ENCODE measurements at places on chromosomes 11 and 22.
A peak's percentile ranks its signal among the peaks of the same experiment; 100 is the strongest.

DNA sequence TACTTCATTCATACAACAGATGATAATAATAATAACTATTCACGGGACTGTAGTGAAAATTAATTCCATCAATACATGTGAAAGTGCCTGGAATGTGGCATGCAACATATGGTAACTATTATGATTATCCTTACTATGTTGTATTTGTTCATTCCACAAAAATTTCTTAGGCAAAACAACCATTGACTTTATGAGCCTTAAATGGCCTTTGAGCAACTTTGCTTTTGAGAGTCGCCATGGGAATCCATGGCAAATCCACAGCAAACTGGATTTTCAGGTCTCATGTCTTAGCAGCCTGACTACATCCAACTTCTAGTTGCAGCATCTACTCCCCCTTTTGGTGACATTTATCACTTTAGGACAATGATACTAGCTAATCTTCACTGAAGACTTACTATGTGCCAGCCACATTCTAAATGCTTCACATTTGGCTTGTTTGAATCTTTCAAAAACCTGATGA is 56.8 kb downstream of the SLC1A2 start:
- DNase-seq: no peak

- DNase-seq: no peak
Measured at GRCh38 chr22:48755059-48755949, 1072.4 kb downstream of the BRD1 start.

DNA sequence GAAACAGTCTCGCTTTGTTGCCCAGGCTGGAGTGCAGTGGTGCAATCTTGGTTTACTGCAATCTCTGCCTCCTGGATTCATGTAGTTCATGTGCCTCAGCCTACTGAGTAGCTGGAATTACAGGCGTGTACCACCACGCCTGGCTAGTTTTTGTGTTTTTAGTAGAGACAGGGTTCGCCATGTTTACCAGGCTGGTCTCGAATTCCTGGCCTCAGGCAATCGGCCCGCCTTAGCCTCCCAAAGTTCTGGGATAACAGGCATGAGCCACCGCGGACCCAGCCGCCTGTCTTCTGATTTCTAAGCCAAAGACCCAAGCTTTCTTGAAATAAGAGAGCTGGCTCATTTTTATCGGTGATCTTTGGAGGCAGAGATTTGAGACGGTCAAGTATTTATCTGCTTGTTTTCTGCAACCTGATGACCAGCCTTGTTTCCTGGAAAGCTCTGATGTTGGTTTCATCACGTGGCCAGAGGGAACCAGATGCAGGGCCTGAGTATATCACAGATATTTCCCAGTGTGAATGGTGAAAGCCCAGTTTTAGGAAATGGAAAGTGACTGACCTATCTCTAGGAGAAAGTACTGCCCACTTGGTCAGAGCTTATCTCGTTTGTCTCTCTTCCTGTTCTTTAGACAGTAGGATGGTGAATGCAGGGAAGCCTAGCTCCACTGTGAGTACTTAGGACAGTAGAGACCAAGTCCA is 5.7 kb upstream of the SIDT2 start:
- no peak for DNase-seq

DNA sequence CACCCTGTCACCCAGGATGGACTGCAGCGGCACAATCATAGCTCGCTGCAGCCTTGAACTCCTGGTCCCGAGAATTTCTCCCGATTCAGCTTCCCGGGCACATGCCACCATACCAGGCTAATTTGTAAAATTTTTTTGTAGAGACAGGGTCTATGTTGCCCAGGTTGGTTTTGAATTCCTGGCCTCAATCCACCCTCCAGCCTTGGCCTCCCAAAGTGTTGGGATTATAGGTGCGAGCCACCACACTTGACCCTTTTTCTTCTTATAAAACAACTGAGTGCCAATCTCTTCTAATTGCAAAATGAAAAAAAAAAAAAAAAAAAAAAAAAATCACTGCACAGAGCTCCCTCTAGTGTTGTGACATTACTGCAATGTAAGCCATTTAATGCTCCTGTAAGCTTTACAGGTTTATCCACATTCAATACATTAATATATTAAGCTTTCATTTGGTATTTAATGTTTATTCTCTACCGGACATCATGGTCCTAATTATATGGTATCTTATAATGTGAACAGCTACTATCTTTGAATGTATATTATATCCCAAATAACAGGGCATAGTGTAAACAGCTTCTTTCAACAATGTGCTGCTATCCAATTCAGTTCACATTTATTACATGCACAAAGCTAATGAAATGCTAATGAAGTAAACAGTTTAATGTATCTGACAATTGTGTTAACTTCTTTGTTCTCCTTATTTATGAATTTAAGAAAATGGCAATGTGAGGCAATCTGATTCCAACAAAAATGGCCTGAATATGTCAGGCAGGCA is 44.6 kb downstream of the COPB1 start:
- DNase-seq: no peak

GRCh38 chr11:126100716-126101115 is 38.0 kb upstream of the CDON start:
- no peak for DNase-seq

- no peak for DNase-seq
Measured at GRCh38 chr22:41844036-41844435, 11.1 kb downstream of the SREBF2 start.

- no peak for DNase-seq
Measured at GRCh38 chr22:39543095-39543494, 10.5 kb upstream of the RPS19BP1 start.

- DNase-seq: no peak
Measured at GRCh38 chr11:2535673-2536439, 91.0 kb downstream of the KCNQ1 start.

DNA sequence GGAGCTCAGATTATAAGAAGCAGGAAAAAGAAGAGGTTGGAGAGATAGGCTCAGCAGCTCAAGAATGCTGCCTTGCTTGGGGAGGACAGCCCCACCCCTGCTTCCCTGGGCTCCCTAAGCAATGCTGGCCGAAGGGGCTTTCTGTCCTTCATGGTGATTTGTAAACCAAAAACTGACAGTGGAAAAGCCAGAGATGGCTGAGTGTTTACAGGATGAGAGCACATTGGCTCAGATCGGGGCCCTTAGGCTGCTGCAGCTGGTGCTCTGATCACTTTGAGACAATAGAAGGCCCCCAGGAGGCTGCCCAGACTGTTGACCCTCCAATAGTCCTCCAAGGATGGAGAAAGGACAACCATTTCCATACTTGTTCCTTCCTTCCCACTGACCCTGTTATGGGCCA is 28.8 kb upstream of the AMOTL1 start:
- no peak for DNase-seq

DNA sequence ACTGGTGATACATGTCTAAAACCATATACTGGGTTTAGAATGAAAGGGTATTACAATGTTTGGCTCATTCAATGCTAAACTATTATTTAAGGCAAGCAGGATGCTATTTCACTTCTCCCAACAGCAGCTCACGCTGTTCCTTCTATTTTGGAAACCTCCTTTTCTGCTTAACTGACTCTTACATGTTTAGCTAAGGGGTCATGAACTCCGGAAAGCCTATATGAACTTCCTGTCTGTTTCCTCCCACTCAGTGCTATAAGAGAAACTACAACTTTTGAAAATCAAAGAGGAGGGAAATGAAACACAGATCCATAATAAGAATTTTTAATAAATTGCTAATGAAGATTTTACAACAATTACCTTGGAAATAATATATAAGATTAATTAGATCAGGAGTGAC is 30.9 kb downstream of the SLC36A4 start:
- no peak for DNase-seq

DNA sequence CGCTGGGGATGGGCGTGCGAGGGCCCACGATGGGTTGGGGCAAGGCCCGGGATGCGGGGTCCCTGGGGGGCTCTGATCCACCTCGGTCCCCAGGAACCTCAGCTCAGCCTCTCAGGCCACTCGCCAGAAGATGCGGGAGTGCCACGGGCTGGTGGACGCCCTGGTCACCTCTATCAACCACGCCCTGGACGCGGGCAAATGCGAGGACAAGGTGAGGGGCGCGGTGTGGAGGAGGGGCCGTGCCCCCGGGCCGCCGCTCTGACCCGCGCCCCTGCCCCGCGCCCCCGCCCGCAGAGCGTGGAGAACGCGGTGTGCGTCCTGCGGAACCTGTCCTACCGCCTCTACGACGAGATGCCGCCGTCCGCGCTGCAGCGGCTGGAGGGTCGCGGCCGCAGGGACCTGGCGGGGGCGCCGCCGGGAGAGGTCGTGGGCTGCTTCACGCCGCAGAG is 6.3 kb downstream of the PKP3 start:
- no peak for DNase-seq

- DNase-seq: peak; percentile 45
Measured at GRCh38 chr11:66386171-66387069, 14.9 kb upstream of the SLC29A2 start.

DNA sequence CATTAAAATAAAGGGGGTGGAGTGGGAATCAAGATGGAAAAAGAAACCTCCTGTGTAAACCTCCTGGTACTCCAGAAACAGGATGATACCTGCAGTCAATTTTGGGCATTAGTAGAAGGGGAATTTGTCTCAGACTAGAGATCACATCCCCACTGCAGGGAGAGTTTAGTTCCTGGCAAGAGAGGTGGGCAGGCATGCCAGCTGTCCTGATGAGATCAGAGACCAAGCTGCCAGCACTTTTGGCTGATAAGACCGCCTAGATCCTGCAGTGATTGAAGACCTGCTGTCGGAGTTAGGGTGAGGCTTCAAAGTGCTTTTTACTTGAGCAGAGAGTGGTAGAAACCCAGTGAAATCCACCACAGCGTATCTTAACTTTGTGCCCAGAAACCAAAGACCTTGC is 29.7 kb upstream of the NELL1 start:
- no peak for DNase-seq

DNA sequence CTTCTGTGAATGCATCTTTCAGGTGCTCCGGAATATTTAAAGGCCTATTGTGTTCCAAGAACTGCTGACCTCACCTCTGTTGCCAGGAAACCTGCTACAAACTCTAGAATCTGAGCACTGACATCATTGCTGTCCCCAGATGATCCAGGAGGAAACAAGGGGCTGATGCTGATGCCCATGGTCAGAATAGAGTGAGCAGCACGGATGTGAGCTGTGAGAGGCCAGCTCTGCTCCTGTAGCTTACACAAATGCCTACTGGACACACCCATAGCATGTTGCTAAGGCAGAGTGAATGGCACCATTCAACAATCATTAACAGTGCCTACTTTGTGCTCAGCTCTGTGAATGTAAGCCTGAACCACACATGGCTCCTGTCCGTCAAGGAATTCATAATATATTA is 276.7 kb upstream of the API5 start:
- DNase-seq: no peak

DNA sequence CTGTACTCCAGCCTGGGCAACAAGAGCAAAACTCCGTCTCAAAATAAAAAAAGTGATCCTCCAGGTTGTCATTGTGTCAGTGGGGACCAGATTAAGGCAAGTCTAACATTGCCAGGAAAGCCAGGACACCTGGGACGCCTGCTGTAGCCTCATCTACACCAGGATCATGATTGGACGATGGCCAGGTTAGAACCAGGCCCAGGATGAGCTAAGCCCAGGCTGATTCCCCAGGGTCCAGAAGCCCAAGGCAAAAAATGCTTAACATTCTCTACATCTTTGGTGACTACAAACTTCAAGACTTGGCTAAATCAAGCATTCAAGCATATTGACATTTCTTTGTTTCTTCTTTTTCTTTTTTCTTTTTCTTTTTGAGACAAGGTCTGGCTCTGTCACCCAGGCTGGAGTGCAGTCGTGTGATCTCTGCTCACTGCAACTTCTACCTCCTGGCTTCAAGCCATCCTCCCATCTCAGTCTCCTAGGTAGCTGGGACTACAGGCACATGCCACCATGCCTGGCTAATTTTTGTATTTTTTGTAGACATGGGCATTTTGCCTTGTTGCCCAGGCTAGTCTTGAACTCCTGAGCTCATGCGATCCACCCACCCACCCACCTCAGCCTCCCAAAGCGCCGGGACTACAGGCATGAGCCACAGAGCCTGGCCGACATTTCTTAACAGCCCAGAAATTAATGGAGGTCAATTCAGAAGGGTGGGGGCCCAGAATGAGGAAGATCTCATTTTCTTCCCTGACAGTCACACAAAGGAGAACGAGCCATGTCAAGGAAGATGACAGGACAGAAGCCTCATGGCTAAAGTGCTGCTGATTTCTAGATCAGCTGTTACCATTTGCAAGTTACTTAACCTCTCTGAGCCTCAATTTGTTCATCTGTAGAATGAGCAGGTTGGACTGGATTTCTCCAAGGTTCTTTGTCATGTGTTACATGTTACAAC is 12.5 kb upstream of the PTPRJ start:
- no peak for DNase-seq

- no peak for DNase-seq
Measured at GRCh38 chr11:12666915-12667314, 7.3 kb upstream of the TEAD1 start.

DNA sequence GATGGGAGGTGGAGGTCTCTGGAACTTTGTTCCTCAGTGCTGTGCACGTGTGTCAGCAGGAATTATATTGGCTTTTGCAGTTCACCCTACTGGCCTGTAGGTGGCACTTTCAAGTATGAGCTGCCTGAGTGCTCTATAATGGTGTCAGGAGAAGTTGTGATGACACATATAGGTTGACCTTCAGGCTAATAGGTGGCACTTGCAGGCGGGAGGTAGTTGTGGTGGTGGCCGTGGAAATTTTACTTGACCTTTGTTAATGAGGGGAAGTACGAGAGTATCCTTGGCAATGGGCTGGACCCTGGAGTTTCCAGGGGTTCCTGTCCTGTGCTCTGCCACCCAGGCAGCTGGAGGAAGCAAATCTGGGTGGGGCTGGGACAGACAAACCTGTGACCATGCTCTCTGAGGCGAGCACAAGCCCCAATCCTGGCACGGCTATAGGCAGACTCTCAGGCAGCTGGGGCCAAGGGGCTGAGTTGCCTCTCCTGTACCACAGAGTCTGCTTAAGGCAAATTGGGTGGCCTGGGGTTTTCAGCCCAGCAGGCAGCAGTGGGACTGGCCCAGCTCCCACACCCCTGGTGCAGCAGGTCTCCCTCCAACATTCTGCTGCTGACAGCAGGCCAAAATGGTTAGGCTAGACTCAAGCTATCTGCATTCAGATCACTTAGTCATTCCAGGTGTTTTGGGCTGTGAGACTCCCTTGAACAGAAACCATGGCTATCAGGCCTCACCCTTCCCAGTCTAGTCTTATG is 147.5 kb upstream of the CTSC start:
- no peak for DNase-seq

DNA sequence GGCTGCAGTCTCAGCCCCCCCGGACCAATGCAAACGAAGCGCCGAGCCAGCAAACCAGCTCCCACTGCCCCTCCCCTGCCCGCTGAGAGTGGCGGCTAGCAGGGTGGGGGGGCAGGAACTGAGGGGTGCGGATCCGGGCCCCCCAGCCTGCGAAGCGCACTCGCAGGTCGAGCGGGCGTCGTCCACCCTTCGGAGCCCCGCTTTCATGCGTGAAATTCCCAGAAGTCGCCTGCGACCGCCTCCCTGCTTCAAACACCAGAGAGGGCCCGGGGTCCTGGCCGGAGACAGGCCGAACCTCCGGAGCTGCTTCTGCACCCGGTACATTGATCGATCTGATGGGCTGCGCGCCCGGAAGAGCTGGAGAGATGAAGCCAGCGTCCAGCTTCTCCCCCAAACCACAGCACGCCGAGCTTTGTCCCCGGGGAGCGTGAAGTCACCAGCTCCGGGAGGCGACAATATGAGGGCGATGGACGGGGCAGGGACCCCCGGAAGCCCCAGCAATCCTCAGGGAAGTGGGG is 646 bp upstream of the PATZ1 start:
- no peak for DNase-seq

- DNase-seq: no peak
Measured at GRCh38 chr11:116348226-116348625, 424.6 kb downstream of the BUD13 start.

GRCh38 chr11:46361283-46362155 is 14.3 kb downstream of the DGKZ start:
- no peak for DNase-seq

All from non-pigmented ciliary epithelial cell (primary cell).